ENCODE measurements at places on chromosomes 2 and 18.
A peak's percentile ranks its signal among the peaks of the same experiment; 100 is the strongest.

- no peak for DNase-seq
Observed at GRCh38 chr2:56522605-56523089, 338.9 kb downstream of the CCDC85A start.

GRCh38 chr2:237293978-237294377 lies 120.0 kb downstream of the COL6A3 start:
- no peak for DNase-seq

DNA sequence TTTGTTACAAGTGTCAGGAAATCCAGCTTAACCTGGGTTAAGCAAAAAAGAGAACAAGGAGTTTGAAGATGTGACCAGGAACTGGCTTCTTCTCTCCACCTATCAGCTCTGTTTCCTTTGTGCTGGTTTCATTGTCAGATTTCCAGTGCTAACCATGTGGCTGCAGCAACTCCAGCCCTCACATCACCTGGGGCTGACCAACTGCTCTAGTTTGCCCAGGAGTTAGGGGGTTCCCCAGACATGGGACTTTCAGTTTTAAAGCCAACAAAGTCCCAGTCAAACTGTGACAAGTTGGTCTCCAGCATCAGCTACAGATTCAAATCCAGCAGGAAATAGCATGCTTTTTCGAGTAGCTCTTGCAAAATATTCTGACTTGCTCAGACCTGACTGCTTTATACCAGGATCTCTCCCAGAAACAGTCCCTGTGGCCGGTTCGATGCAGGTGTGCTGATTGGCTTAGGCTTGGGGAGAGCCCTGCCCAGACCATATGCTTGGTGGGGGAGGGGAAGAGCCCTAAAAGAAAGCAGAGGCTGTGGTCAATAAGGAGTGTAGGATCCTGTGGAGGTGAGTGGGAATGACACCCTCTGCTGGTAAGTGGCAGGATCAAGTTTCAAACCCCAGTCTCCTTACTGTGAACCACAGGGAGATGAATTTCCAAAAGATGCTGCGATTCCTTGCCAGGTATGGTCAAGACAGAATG lies 49.5 kb downstream of the KCNE4 start:
- peak; percentile 67 for DNase-seq

DNA sequence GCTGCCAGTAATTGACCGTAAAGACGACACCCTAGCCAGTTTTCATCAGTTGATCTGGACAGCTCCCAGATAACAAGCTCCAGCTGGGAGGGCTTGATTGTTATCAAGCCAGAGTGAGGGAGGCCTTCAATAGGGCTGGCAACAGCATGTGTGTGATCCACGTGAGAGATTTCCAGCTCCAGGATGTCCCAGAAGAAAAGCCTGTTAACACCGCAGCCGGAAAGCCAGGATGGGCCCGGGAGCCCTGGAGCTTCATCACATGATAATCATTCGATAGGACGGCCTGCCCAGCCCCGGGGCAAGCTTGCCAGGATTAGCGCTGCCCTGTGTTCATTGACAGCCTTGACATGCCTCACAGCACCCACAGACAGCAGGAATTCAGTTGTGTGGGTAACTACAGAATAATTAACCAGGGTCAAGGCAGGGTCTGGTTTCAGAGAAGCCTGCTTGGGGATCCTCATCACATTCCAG lies 182.5 kb downstream of the C1D start:
- DNase-seq, result no peak

GRCh38 chr2:187995556-187995955 lies 296.1 kb upstream of the GULP1 start:
- DNase-seq, result no peak

DNA sequence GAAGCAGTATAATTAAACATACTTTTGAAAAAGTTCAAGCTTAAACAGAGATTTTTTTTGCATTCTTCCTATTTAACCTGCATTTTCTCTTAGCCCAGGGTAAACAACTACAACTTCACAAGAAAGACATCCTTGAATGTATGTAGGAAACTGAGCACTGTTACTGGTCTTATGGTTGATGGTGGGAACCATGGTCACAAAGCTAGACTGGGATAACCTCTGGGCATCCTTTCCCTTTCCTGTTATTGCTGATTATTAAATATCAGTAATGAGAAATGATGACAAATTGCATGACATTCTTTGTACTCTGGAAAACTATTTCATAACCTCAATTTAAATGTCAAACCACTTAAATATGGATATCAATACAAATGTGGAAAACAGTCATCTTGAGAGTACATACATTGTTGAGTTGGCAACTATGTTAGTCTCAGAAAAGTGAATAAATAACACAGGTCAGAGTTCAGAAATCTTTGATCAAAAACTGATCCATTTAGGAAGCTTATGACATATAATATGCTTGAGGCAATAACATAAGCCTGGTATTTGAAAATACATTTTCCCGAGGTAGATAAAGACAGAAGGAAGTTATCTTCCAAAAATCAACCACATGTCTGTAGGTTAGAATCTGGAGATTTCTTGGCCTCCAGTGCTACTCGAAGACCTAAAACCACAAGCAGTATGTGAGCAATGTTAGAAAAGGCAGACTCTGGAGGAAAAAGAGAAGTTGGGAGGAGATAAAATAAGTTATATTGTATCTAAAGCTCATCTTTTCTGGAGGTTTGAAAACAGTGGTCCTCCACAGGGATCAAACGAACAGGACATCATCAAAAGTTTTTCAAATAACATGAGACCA lies 65.2 kb upstream of the ST8SIA5 start:
- no peak for DNase-seq

Data from H7 (cell line).